M059J (cell line): ENCODE measurements at places on chromosomes 3 and 15.

DNA sequence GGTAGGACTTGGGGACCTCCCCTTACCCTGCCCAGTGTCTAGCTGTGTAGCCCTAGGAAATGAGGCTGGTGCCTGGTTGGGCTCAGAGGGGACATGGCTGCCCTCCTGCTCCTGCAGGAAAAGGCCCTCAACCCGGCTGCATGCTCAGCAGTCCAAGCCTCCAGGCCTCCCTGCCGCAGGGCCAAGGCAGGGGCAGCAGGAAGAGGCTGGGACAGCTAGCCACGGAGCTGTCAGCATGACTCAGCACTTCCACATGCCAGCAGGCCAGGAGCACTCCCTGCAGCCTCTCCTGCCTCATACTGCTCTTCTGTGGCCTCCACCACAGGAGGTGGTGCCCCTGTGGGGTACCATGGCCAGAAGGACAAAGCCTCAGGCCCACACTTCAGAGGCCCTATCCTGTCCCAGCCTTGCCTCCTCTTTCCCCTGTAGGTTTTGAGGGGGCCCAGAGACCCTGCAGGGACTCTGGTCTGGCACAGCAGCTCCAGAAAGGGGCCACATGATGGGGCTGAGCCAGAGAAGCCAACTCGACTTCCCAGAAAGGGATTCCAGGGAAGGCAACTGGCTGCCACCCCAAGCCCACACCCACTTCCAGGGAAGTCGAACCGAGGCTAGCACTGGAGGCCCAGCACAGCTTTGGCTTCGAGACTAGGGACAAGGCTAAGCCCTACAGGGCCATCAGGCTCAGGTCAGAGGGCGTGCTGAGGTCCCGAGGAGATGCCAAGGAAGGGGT, 19.5 kb downstream of the TKT start:
- peak; percentile 85 for DNase-seq

DNA sequence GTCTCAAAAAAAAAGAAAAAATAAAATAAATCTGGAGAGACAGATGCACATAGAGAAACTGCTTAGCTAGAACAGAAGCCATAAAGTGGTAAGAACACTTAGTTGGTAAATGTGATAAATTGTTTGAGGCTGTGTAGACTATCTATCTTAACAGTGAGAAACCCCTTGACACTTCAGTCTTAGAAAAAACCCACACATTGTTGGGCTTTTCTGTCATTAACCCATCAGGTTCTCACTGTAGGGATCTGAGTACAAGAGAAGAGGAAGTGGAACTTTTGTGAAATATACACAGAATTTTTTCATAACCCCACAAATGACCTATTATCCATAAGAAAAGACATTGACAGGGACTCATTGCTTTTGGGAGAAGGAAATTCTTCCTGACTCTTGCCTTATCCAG, 24.4 kb downstream of the TP63 start:
- no peak for DNase-seq

DNA sequence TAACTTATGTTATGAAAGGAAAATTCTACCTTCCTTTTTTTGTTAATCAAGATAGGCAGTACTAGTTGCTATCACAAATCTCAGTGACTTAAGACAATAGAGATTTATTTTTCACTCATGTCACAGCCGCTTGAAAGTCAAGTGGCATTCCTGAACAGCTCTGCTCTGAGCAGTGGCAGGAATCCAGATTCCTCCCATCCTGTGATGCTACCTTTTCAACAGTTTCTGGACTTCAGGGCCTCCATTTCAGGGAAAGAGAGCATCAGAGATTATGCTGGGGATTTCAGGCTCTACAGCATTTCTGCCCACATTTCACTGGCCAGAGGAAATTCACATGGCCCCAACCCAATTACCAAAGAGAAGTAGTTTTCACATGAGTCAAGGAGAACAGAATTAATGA, 83.4 kb downstream of the IL1RAP start:
- peak; percentile 43 for DNase-seq

- peak; percentile 25 for DNase-seq
Measured at GRCh38 chr3:101938262-101938847, 89.0 kb downstream of the NFKBIZ start.

- no peak for DNase-seq
Measured at GRCh38 chr3:196496183-196496582, 7.4 kb downstream of the RNF168 start.
